ENCODE measurements at places on chromosomes 13 and 19.

GRCh38 chr13:51839711-51840540, 5.1 kb downstream of the TMEM272 start:
- no peak for DNase-seq

- no peak for DNase-seq
Measured at GRCh38 chr19:57068921-57069697, 50.7 kb upstream of the USP29 start.

GRCh38 chr13:98343461-98343860, 166.4 kb upstream of the RNF113B start:
- DNase-seq, result no peak

- no peak for DNase-seq
Measured at GRCh38 chr13:73063166-73063565, 4.4 kb downstream of the KLF5 start.

GRCh38 chr13:76715621-76716020, 170.6 kb downstream of the KCTD12 start:
- no peak for DNase-seq

DNA sequence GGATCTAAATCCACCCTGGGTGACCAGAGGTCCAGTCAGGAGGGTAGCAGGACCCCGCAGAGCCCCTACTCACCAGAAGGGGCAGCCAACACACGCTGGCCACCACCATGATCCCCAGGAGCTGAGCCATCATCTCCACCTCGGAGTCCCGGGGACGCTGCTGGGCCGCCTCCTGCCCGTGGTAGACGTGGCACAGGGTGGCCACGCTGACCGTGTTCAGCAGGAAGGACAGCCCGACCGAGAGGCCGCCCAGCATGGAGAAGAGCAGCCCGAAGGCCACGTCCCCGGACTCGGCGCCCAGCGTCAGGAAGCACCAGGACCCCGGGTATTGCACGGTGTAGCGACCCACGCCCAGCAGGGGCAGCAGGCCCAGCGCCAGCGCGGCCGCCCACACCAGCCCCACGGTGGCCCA, 6.9 kb downstream of the TBXA2R start:
- DNase-seq, result no peak

All from NCI-H1092 (cell line).